Cardiac septum (tissue), 1 donor: ENCODE measurements at places on chromosomes 2 and 18. TPM values are rescaled to one million over a fixed set of nuclear protein-coding genes. Genes with fewer than 3 reads are reported as not detected.

GRCh38 chr2:167212014-167212648 lies 323.9 kb downstream of the XIRP2 start:
- no peak for DNase-seq

DNA sequence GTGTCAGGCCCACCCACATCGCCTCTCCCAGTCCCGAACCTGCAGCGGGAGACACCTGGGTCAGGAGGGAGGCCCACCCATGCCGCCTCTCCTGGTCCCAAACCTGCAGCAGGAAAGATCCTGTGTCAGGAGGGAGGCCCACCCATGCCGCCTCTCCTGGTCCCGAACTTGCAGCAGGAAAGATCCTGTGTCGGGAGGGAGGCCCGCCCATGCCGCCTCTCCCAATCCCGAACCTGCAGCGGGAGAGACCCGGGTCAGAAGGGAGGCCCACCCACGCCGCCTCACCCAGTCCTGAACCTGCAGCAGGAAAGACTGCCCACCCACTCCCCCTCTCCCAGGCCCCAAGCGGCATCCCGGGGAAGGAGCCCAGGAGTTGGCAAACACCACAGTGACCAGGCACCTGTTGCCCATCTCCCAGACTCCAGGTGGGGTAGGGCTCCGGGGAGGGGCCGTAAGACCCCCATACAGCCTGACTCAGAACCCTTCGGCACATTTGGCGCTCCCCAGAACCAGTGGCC lies 7.8 kb downstream of the SLC66A2 start:
- peak; percentile 72 for DNase-seq

DNA sequence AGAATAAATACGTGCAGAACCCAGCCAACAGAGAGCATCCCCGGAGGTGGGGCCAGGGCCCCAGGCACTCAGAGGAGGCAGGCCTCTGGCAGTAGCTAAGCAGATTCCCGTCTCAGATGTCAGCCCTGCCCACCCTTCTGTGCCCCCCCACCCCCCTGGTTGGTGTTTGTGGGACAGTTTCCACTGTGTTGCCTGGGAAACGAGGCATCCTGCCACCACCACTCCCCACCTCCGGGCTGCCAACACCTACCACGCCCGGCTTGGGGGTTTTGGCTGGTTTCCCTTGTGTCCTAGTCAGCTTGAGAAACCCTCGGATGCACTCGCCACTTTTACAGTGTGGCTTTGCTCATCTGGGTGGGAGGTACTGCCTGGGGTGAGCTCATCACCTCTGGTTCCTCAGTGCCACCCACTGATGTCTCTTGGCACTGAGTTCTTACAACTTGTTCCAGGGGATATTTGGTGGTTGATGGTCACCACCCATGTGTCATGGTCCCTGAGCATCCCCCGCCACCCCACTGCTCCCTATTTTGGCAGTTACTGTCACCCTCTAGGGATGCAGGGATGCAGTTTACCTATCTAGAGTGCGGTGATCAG lies 72.4 kb upstream of the YWHAQ start:
- DNase-seq = no peak

Gene AQP12B
- not detected for total RNA-seq

Gene NOSTRIN
- total RNA-seq = 8.9 TPM

Gene RBM45
- total RNA-seq = 5.2 TPM
